ENCODE measurements at places on chromosomes 5 and 9.

DNA sequence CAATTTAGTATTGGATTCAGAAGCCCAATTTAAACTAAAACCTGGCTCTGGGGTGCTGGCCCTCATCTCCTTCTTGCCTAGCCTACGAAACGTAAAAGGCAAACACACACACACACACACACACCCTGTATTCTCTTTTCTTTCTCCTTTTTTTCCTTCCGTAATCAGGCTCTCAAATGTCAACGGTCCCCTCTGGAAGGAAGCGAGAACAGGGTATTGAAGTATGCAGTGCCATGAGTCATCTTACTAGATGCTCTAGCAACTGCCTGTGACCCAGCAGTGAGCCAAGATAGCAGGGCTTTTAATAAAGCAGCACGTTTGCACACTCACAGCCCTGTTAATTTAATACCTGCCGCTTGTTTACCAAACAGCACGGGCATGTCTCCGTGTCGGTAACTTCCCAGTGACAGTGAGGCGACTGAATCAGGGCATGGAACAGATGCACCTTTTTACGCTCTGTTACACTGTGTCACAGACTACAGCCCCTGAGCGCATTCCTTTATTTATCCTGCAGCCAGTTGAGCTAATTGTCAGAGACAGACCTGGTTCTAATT is 243.8 kb downstream of the BNC2 start:
- DNase-seq = no peak

- DNase-seq = no peak
These were observed 17.0 kb upstream of the C1QTNF3 start for GRCh38 chr5:34059977-34060376.

DNA sequence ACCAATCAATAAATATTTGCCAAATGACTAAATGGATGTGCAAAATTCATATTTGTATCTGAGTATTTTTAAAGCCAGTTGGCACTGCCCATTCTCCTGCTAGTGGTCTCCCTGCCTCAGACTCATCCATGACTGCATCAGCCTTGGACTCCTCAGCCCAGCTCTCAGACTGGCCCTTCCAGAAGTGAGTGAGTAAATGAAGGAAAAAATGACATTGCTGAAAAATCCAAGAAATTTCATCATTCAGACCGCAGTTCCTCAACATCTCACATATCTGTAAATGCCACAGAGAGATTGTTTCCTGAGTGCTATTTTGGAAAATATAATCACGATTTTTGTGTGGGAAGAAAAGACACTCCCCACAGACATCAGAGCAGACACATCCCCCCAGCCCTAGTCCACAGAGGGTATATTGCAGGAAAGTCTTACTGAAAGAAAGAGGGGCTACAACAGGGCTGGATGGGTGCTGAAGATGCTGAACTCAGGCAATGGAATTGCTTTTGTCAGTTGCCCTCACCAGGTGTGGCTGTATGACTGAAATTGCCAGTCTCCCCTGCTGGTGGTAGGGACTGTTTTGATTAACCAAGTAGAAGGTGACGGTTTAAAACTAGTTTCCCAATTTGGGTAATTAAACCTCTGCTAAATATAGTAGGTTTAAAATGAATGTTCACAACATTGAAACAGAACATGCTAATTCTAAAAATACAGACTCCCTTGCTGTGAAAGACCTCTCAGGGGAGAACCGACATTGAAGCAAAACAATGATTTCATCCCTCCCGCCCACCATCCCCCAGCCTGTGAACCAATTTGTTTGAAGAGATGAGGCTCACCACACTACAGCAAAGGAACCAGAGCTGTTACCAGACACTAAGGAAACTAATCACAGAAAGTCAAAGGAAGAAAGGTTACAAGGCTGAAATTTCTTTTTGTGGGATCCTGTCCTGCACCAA is 158.8 kb downstream of the DEPDC1B start:
- no peak for DNase-seq

GRCh38 chr9:100577776-100578448 is at the start of gene CAVIN4:
Gene CAVIN4, plus strand, starts transcription at chr9:100578079. Its CDS starts 65 bp downstream, at chr9:100578144.
- DNase-seq = no peak

GRCh38 chr9:20903212-20903611 is 128.2 kb downstream of the HACD4 start:
- no peak for DNase-seq

DNA sequence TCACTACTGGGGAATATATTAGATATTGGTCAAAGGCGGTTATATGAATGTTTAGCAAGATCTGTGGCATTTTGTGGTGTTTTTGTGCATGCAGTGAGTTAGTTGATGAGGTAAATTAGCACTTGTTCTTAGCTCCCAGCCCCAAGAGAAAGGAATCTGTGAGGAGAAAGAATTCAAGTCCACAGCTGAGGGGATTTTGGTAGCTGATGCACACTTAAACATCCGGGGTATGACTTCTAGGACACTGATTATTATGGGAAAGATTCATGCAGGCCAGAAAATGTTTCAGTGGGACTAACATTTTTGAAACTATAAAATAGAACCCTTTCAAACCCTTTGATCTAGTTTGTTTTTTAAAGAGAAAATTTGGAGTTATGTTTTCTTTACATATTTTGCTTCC is 118.2 kb upstream of the RPS23 start:
- DNase-seq = no peak

DNA sequence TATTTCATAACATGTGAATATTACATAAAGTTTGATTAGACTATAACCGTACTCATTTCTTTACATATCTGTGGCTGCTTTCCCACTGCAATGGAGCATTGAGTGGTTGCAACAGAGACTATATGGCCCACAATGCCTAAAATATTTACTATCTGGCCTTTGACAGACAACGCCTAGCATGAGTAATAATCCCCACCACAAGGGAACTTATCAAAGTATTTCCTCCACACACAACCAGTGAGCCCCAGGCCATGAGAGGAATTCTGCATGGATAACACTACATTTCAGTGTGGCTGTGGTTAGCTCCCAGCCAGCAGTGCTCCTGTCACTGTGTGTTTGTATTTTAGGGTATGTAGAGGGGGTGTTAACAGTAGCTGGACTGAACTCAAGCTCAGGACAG is 54.8 kb downstream of the FAM81B start:
- no peak for DNase-seq

DNA sequence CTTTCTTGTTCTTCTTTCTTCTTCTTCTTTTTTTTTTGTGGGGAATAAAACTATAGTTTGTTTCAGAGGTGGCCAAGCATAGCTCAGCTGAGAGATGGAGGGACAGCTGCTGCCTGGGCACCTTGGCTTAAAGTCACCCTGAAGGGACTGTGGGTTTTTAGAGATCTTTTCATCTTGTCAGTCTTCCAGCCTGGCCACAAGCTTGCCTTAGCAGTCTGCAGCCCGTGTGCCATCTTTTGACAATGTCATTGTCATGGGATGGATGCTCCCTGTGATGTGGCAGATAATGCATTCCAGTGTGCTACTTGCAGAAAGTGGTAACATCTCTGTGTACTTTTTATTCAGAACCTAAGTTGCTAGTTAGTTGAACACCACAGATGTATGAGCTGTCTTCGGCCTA is 280.8 kb downstream of the FANCC start:
- no peak for DNase-seq

DNA sequence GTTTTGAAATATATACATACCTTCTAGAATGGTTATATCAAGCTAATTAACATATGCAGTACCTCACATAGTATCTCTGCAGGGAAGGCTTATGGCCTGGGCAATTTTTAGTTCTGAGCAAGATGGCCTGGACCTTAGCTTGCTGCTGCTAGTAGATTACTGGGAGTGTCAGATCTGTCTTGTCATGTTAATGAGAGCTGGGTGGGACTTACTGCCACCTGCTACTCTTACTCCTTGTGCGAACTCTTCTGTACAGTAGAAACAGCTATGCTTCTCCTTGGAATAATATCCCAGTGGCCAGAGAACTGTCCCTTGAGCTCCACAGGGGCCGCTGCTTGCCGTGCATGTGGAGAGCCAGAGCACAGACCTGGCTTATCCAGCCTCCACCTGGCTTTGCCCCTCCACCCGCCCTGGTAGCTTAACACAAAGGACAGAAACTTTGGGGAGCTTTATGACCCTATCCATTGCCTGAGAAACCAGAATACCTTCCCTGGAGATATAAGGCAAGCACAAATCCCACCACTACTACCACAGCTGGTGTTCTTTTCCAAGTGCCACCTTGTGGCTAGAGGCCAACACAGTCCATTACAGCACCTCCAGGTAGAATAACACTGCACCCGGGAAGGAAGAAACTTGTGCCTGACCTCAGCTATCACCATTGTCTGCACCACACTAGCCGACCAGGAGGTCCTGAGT is 74.4 kb upstream of the RUSC2 start:
- no peak for DNase-seq
